Stromal cell of bone marrow (primary cell): ENCODE measurements at places on chromosomes 6 and 20.
A peak's percentile ranks its signal among the peaks of the same experiment; 100 is the strongest.

DNA sequence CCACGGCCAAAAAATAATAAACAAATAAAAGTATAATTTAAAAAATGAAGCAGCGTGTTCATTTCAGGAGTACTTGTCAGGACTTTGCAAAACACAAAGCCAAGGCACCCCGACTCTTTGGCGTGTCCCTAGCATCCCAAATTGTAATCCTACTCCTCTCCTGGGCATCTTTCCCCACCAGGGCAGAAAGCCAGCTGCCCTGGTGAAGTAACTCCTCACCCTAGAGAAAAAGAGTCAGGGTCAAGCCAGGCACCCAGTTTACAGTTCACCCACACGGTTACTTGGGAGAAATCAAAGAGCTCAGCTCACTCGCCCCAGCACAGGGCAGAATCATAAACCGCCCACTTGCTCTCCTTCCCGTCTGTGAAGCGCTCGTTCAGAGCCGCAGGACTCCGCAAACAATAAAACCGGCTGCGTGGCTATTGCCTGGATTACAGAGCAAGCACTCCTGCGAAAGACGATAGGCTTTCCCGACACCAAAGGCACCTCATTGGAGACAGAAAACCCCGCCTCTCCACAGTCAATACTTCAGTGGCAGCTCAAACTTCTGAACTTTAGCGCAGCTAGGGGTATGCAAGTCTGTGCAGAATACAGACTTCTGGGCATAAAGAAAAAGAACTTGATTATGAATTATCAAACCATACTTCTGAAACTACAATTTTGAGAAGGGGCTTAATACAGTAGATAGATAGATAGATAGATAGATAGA is 73.0 kb upstream of the NHSL1 start:
- DNase-seq, result peak; percentile 78

DNA sequence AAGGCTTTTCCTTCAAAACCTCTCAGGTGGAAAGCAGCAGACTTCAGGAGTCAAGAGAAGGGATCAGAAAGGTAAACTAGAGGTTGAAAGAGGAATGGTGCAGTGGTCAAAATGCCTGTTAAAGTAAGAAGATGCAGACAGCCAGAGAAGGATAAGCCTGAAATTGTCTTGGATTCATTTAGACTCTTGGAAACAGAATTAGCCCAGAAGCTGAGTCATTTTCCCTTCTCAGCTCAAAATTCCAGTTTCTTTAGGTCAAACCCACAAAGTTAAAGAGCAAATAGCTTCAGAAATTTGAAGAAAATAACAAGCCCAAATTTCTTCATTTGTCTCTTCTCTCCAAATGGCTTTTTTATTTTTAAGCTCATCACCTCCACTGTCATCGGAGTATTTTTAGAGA is 73.9 kb downstream of the DHX35 start:
- DNase-seq, result peak; percentile 18

DNA sequence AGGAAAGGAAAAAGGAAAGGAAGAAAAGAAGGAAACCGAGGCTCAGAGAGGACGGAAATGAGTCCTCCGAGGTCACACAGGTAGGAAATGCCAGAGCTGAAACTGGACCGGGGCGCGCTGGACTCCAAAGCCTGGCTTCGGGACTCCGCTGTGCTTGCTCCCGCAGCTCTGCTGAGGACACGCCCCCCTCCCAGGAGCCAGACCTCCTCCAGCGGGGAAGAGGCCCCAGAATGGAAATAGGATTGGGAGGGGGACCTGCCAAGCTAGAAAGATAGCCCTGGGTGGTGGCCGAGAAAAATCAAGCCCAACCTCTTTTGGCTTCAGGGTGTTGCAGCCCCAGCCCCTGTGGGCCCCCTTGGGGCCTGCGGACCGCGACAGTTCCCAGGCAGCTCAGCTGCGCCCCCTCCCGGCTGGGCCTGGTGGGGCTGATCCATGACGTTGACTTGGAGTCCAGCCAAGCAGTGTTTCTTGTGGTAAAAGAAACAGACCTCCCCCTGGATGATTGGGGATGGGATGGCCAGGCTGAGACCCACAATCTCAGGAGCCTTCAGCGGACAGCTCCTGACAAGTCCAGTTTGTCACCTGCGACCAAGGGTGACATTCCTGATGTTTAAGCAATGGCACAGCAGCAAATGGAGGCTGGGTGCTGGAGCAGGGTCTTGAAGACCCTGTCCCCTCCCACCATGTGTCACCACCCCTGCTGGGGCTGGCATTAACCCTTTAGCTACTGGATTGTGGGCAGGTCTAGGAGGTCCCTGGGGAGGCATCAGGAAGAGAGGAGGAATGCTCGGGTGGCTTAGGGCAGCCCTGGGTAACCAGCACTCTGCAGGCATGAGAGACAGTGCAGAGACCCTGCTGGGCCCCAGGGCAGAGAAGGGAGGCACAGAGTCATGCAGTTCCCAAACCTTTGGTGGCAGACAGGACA is 55.4 kb downstream of the RIPOR3 start:
- DNase-seq, result no peak

- no peak for DNase-seq
These were observed 257.3 kb downstream of the ATXN1 start for GRCh38 chr6:16503970-16504415.
